ENCODE measurements at places on chromosomes 4 and X. TPM values are rescaled to one million over a fixed set of nuclear protein-coding genes. Genes with fewer than 3 reads are reported as not detected.

DNA sequence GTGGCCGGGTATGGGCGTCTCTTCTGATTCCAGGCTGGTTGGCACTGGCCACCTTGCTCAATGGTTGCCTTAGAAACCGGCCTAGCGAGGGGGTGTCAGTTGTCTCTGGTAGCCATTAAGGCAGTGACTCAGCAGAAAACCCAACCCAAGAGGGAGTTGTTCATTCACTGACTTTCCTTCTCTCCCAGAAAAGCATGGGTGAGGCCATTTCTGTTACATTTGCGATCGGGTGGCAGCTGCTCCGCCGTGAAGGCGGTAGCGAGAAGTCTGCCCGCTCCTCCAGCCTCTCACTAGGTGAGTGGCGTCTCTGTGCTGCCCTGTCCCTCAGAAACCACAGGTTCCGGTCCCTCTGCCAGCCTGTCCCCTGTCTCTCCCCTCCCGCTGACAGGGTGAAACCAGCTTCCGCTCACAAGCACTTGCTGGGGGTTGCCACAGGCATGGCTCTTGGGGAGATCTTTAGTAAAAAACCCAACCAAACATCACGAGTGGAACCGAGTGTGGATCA, 17.4 kb downstream of the IRAK1 start:
- DNase-seq, result peak; percentile 89

Gene AKAP14
- total RNA-seq, result not detected

GRCh38 chrX:78527263-78527662, 131.9 kb downstream of the RTL3 start:
- DNase-seq, result peak; percentile 11

GRCh38 chr4:87051121-87051713, 116.4 kb downstream of the AFF1 start:
- DNase-seq, result no peak

DNA sequence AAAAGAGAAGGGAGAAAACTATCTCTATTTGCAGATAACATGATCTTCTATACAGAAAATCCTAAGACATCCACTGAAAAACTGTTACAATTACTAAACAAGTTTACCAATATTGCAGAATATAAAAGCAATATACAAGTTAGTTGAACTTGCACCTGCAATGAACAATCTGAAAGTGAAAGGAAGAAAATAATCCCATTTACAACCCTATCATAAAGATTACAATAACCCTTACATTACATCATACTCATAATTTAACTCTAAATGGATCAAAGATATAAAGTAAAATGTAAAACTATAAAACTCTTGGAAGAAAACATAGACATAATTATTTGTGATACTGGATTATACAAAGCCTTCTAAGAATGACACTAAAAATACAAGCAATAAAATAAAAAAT, 77.2 kb downstream of the GSTCD start:
- no peak for DNase-seq

DNA sequence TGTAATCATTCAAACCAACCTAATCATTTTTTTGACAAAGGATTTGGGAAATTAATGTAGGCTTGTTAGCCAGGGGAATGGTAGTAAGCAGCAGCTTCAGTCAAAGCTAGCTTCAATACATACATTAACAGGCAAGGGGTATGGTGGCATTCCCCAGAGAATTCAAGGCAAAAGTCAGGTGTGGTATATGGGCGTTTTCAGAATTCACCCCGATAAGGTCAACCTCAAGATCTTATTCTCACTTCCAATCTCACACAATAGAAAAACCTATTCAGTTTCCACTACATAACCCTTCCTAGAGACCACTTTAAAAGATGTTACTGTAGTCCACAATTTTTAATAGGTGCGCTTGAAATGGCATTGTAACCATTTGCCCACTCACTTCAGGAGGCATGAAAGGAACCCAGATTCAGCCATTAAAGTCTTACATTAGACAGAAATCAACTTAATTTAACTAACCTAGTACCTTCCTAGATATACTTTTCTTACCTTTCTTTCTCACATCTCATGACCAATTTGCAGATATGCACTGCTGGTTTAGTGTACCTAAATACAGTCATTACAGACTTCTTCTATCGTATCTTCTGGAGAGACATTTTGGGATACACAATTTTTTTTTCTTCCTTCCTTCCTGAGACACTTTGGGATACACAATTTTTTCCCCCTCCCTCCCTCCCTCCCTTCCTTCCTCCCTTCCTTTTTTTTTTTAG, 34.9 kb downstream of the MAML3 start:
- no peak for DNase-seq

GRCh38 chr4:188194421-188194820, 55.2 kb downstream of the TRIML1 start:
- DNase-seq, result no peak

DNA sequence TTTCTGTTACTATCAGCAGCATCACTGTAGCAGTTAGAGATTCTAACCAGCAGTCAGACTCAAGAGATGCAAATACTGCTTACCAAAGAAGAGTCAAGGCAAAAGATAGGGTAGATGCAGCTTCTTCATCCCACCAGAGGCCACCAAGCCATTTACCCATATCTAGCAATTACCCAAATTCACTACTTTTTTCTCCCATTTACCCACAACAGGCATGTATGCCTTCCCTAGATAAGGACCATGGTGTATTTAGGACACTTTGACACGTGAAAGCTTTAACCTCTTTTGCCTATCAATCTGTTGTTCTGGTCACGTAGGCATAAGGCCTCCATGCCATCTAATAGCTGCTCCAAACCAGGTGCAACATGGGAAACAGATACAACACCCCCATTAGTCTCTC, 5.6 kb downstream of the LARP7 start:
- no peak for DNase-seq

DNA sequence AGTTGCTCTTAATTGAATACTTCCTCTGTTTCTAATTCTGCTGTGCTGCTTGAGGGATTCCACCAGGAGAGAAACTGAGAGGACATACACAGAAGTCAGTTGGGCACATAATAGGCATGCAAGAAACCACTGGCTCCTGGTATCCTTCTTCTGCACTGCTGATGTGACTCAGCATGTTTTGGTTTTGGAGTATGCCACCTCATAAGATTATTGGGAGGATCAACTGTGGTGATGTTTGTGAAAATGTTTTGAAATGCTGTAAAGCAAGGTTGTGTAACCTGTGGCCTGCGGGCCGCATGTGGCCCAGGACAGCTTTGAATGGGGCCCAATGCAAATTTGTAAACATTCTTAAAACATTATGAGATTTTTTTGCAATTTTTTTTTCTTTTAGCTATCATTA, 119.6 kb downstream of the GATB start:
- DNase-seq, result peak; percentile 76

Gene PSAPL1
- not detected for total RNA-seq

GRCh38 chrX:99833821-99834220, 576.3 kb downstream of the PCDH19 start:
- DNase-seq, result no peak

Gene TKTL2
- 0.16 TPM for total RNA-seq

DNA sequence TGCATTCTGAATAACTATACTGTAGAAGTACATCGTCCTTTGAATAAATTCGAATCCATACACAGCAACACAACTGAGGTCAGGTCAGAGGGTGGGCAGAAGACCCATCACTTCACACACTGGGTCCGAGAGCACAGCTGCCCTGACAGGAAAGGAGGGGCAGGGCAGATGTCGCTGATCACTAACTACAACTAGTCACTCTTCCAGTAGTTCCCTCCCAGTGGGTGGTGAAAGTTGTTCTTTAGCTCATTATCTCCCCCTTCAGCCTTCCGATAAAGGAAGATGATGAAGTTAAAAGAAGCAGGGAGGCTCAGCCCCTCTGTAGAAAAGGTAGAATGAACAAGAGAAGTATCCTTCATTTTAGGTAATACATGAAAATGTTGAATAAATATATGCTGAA, 278.9 kb downstream of the INPP4B start:
- DNase-seq, result no peak

Gene IL21
- total RNA-seq, result not detected

- DNase-seq, result peak; percentile 85
Measured at GRCh38 chr4:87559090-87559837, 30.1 kb upstream of the SPARCL1 start.

GRCh38 chr4:102575369-102576129, 74.4 kb downstream of the NFKB1 start:
- DNase-seq, result no peak

Gene CYTL1
- total RNA-seq, result not detected

DNA sequence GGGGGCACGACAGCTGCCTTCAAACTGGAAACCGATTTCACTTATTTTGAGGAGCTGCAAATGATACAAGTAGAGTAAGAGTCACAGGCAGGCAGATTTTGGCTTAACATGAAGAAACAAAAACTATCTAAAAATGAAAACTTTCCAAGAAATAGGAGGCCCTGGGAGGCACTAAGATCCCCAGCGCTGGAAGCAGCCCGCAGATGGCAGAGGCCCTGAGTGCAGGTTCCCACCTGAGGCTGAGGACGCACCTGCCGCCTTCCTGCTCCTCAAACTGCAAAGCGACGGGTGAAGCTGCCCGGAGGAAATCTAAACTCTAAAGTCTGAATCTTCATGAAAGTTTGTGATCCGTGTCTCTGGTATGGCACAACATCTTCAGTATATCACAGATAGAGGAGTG, 138.7 kb downstream of the AFAP1 start:
- no peak for DNase-seq

GRCh38 chr4:120874792-120875774, 47.4 kb downstream of the PRDM5 start:
- DNase-seq, result no peak

DNA sequence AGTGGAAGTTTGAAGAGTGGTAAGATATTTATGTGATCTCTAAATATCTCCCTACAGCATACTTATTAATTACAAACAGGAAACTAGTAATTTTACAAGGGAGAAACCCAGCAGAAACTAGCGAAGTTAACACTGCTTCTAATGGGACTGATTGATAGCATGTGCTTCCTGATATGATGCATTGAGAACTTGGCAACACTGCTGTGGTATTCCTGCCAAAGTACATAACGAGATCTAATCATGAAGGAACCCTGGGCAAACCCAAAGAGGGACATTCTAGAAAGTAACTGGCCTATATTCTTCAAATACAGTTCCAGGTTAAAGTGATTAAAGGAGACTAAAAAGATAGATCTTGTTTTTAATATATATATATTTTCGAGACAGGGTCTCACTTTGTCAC, 4.6 kb upstream of the GPR34 start:
- DNase-seq, result no peak

Gene SPIN2A
- not detected for total RNA-seq

DNA sequence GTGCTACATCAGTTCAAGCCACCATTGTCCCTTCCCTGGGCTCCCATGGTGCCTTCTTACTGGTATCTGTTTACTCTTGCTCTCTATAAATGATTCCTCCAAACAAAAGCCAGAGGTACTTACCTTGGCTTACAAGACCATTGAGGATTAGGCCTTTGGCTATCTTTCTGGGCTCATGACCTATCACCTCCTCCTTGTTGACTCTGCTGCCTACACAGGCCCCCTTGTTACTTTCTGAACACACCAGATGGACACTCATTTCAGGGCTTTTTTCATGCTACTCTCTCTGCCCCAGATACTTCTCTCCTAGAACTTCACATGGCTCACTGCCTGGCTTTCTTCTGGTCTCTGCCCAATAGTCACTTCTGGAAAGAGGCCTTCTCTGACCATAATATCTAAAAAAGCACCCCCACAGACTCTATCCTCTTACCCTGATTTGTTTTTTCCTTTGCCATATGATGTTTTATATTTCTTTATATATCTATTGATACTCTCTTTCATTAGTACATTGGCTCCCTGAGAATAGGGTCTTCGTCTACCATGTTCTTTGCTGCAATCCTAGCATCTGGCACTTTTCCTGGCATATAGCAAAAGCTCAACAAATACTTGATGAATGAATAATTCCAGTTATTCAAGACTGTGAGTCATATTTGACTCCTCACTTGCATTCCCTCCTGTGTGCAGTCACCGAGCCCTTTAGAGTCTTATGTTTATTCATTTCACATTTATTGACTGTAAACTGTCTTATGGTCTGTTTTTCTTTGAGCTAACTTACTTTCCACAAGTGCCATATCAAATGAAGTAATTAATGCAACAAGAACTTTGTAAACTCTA, 27.1 kb upstream of the TAPT1 start:
- peak; percentile 39 for DNase-seq

GRCh38 chrX:96373047-96373355, 311.6 kb upstream of the DIAPH2 start:
- DNase-seq, result no peak

DNA sequence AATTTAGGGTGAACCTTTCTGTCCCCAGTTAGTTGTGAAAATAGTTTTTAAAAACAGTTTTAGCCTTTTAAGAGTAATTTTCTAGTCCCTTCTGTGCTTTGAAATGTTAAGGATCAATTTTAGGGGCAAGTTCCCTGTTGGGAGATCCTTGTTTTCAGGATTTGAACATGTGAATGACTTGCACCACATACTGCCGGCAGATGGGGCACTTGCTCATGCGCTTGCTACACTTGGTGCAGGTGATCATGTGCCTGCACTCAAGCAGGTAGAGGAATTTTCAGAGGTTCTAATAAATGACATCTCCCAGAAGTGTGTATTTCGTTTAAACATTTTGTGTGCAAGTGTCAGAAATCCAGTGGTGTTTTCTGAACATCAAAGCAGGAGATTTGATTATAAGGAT, 195.9 kb downstream of the CHM start:
- peak; percentile 2 for DNase-seq

DNA sequence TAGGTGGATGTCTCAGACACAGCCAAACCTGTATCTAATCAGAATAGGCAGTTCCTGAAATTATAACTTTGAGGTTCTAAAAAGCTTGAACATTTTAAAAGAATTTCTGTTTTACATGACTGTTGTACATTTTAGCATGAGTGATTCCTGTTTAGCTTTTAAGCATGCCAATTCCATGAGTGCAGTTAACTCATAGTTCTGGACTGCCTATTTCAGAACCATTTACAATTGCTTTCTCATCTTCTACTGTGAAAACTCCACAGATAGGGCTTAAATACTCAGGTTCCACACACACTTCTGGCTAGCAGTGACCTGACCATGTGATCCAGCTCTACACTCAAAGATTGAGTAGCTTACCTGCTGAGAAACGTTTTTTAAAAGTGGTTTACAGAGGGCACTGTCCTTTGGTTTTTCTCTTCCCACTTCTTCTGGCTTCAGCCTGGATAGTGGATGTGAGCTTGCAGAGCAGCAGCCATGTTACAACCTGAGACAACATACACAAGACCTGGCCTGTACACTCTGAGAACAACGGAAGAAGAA, 280.8 kb downstream of the ANKRD50 start:
- DNase-seq, result no peak

DNA sequence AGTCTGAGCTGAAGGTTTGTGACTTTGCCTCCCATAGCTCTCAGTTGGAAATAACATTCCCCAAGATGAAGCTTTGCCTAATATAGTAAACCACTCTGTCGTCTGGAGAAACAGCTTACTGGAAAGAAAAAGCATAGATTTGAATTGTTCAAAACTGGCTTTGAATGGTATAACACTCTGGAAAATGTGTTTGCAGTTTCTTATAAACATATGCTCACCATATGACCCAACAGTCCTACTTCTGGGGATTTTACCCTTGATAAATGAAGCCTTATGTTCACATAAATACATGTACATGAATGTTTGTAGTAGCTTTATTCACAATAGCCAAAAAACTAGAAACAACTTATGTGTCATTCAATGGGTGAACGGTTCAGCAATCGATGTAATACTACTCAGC, 10.2 kb downstream of the VEGFD start:
- no peak for DNase-seq

Measured in myocyte (in vitro differentiated cells).